ENCODE measurements at places on chromosomes 1 and 21.

DNA sequence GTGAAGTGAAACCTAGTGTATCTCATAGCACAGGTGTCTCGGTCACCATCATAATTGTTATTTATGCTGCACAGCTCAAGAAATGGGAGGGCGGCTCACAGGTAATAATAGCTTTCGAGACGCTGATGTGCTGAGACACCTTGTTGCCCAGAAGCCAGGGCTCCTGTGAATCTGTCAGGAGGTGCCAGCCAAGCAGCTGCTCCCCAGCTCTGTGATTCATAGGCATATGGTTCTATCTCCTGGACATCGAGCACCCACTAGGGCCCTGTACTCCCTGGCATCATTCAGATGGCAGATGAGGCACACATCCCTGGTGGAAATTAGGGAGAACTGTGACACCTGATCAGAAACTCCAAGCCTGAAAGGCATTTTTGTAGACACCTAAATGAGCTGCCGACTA lies 53.5 kb downstream of the SYT6 start:
- DNase-seq: no peak

DNA sequence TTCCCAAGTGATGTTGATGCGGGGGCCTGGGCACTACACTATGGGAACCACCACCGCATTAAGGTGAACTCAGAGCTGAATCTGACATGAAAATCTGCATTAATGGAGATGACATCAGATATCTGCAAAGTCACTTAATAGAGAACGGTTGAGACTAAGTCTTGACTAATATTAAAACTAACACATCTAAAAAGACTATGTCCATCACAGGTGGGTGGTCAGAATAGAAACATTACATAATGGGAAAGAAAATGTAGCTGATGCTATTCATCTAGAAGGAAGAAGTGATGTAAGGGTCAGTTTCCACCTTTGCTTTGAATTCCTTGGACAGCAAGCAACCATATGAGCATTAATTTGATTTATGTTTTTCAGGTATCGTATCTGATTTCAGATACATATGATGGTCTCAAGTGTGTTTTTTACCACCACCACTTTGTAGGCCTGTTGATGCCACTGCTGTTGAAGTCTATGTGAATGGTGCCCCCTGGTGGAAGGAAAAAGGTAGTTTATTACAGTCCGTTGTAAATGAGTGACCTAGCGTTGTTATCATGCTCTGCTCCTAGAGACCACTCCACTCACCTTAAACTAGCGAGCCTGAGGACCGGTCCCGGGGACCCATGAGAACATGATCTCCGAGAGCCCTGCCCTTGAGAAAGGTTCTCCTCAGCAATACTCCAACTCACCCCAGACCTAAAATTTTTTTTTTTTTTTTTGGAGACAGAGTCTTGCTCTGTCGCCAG lies 73.5 kb downstream of the BACH1 start:
- peak; percentile 41 for DNase-seq

GRCh38 chr1:28290851-28291250 lies 31.5 kb downstream of the SESN2 start:
- no peak for DNase-seq

GRCh38 chr1:143643148-143643885 lies 328.5 kb downstream of the FAM72C start:
- no peak for DNase-seq

GRCh38 chr1:165257969-165258459 lies 98.5 kb downstream of the LMX1A start:
- DNase-seq: peak; percentile 33

GRCh38 chr1:153849487-153850185 lies 73.1 kb downstream of the GATAD2B start:
- peak; percentile 34 for DNase-seq

- DNase-seq: no peak
Observed at GRCh38 chr1:218585511-218586184, 240.5 kb downstream of the TGFB2 start.

DNA sequence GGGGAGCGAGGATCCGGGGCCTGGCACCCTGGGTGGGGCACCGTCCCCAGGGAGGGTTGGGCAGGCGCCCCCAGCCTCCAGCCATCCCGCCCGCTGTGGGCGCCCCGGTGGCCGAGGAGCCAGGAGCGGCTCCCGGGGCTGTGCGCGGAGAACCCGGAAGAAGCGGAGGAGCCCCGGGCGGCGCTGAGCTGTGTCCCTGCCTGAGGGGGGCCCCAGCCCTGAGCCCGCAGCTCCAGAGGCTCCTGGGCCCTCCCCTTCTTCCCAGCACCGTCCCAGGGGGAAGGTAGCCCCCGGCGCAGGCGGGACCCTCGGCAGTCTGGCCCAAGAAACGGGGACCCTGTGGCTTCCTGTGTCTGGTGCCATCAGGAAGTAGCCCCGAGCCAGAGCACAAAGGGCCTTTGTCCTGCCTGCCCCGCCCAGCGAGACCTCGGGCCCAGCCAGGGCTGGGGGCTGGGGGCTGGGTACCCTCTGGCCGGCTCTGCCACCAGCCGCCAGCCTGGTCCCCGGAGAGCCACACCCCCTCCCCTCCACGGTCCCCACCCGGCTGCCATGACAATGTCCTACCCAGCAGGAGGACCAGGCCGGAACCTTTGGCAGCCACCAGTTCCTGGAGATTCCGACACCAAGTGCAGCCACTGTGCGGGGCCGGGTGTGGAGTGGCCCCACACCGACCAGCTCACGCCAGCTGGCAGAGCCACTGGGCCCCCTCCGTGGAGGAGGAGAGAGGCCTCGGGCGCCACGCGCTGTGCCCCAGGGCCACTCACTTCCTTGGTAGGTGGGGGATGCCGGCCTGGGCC lies 15.6 kb upstream of the TTLL10 start:
- DNase-seq: peak; percentile 70

- no peak for DNase-seq
Observed at GRCh38 chr1:29032841-29033240, 90.9 kb downstream of the TMEM200B start.

All from activated T-cell treated with anti-CD3 and anti-CD28 coated beads, Interleukin-2, amount 50 U/mL, for 24 hours (primary cell).